Activated naive CD4-positive, alpha-beta T cell (primary cell): ENCODE measurements at places on chromosomes 12 and 14.

DNA sequence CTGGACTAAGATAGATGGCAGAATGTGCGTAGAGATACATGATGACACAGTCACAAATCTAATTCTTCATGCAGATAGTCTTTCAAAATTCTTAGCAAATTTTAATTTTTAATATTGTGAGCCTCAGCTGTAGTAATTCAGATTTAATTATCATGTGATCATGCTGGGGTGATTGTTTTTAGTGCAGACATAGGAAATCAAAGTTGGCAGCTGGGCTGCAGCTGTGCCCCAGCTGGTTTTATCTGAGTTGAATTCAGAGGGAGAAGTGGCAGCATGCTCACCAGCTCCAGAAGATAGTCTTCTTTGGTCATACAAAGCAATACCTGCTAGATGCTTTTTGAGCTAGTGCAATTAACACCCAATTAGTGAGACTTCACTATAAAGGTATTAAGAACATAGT, 292.9 kb downstream of the RAD51B start:
- no peak for DNase-seq

GRCh38 chr14:102901633-102902032, 20.8 kb upstream of the AMN start:
- DNase-seq, result no peak

- peak; percentile 47 for DNase-seq
Measured at GRCh38 chr12:116559162-116559935, at the start of gene MAP1LC3B2. MAP1LC3B2 (plus strand) TSS chr12:116559381; CDS start chr12:116575943, 16,562 bp downstream.

DNA sequence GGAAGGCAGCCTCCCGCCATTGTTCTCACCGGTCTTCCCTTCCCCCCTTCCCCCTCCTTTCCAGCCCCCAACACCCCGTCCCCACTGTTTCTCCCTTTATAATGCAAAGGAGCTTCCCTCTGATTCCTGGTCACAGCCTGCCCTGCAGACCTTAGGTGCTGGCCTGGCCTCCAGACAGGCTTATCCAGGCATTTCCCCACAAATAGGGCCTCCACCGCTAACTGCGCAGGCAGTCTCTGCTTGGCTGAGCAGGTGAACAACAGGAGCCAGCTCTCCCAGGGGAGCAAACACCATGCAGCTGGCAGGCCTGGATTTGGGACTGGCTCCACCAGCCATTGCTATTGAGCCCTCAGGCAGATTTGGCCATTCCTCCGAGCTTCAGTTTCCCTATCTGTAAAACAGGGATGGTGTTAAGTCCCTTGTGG, 46.0 kb downstream of the SMIM41 start:
- no peak for DNase-seq

GRCh38 chr12:78490861-78491260, 373.7 kb upstream of the SYT1 start:
- no peak for DNase-seq

GRCh38 chr14:93381644-93382043, 34.7 kb downstream of the COX8C start:
- no peak for DNase-seq

GRCh38 chr14:61925043-61925442, 162.8 kb downstream of the SNAPC1 start:
- no peak for DNase-seq

GRCh38 chr12:127445581-127446139, 821.3 kb upstream of the TMEM132C start:
- DNase-seq, result no peak

- no peak for DNase-seq
Measured at GRCh38 chr14:81263777-81264410, 43.1 kb upstream of the GTF2A1 start.

GRCh38 chr14:42947991-42948390, 1341.3 kb downstream of the LRFN5 start:
- no peak for DNase-seq

- no peak for DNase-seq
Measured at GRCh38 chr12:132071040-132071810, 72.9 kb downstream of the DDX51 start.

DNA sequence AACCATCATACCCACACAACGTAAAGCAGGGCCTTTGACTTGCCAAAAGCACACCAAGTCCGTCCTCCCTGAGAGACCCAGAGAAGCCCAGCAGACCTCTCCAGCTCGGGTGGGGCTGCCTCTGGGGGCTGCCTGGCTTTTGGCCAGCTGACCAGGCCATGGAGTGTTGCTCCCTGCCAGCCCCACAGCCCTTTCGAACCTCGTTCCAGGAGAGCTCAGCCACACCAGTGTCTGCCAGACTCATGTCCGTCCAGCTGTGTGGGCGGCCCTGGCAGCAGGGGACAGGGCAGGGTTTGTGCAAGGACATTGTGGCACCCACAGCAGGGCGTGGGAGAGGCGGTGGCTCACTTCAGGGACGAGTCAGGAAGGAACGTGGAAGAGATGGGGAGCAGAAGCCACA, 22.6 kb upstream of the IRF2BPL start:
- DNase-seq, result no peak

DNA sequence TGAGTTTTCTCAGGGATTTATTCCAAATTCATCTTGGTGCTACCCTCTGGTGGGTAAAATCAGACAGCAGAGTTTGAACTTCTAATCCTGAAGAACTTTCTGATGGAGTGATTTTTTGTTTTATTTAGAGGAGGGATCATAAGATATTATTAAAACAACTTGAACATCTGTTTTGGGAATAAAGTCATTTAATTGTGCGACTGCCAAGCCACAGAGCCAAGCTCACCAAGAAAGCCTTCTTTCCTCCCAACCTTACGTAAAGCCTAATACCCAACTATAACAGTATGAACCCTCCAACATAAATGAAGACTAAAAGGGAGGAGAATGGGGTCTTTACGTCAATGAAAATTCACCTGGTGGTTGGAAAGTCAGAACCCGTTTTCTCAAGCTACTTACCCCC, 205.5 kb upstream of the IGF1 start:
- no peak for DNase-seq

GRCh38 chr12:88111074-88111652, 30.7 kb downstream of the CEP290 start:
- DNase-seq, result no peak
